NCI-H1105 (cell line): ENCODE measurements at places on chromosomes 16 and 17.

DNA sequence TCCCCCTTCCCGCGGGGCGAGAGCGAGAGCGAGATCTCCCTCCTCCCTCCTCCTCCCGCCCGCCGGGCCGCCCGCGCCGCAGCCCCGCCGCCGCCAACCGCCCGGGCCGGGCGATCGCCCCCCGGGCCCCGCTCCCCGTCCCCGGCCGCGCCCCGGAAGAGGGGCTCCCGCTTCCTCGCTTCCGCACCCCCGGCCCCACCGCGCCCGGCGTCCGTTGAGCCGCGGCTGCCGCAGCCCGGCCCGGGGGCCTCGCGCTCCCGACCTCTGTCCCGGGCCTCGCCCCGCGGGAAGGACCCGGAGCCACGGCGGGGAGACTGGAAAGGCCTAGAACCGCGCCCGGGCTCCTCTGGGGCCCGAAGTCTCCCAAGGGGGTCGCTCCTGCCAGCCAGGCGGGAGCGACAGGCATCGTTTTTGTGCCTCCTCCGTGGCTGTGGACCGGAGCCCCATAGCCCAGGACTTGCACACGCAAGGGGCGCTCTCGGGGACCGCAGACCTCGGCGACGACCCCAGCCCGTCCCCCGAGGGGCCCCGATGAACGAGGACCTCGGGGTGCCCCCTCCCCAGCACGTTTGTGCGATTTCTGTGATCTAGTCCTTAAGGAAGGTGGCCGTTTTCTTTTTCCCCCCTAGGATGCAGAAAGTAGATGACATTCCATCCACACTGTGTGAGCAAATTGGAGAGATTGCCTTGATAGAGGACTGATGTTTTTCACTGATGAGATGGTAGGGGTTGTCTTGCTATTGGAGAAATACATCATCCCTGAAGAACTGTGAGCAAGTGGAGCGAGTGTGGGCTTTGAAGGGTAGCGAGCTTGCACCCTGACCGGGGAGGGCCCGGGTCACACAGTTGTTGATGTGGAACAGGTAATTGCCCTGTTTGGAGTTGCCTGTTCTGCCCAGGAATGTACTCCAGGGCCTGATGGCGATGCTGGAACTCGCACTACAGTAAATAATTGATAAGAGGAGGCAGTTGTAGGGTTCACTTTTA, 611 bp downstream of the BANP start:
- DNase-seq = no peak

- no peak for DNase-seq
Observed at GRCh38 chr17:9101356-9101755, 80.0 kb downstream of the NTN1 start.

GRCh38 chr17:49018116-49018612, 21.0 kb downstream of the IGF2BP1 start:
- no peak for DNase-seq

DNA sequence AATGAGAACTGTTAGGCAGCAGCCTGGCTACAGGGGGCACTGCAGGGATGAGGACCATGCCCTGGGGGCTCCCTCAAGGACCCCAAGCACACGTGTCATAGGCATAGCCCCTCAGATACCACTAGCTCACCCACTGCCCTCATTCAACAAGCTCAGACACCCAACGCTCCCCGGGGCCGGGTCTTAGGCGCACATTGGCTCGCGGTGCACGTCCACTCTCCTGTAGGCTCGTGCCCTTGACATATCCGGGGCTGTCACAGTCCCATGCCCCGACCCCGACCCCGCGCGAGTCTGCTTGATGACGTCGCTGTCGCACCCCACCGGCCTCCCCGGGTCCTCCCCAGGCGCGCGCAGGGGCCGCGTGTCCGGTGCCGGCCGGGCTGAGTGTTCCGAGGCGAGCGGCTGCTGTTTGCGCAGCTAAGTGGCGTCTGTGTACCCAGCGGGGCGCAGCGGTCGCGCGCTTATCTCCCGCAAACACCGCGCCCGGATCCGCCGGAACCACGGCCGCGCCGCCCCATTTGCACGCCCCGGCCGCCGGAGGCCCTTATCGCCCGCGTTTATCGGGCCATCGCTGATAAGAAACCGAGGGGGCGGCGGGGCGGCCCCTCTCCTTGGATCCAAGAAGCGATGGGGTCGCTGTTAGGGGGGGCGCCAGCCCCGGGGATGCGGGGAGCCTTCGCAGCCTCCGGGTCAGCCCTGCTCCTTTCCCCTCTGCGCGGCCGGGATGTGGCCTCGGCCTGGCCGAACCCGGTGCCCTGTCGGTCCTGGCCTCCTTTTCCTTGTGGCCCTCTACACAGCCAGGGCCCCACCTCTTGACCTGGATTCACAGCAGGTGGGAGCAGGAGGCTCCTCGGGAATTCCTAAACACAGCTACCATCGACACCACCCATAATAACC, 20.7 kb upstream of the NAGS start:
- no peak for DNase-seq

GRCh38 chr16:1397779-1398178, 16.7 kb downstream of the UNKL start:
- no peak for DNase-seq
